ENCODE measurements at places on chromosomes 4 and X. TPM values are rescaled to one million over a fixed set of nuclear protein-coding genes. Genes with fewer than 3 reads are reported as not detected.

- DNase-seq = no peak
Measured at GRCh38 chr4:8860096-8860891, 11.3 kb downstream of the HMX1 start.

Gene FATE1
- not detected for total RNA-seq

DNA sequence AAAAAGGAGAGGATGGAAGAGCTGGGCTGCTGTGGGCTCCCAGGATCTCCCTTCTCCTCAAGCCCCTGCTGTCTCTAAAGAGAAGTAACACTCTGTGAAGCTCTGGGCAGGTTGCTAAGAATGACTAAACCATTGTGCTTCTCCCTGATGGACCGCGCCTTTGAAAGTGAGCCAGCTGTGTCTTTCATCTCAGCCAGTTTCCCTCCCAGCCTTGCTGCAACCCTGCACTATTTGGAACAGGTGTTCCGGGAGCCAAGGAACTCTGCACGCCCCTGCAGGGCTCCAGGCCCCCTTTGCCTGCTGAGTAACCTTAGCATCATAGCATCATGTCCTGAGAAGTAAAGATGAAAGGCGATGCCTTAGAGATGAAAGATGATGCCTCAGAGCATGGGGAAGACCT, 39.7 kb downstream of the SMIM20 start:
- peak; percentile 76 for DNase-seq

- DNase-seq = no peak
Measured at GRCh38 chr4:177376024-177376423, 66.2 kb downstream of the AGA start.

DNA sequence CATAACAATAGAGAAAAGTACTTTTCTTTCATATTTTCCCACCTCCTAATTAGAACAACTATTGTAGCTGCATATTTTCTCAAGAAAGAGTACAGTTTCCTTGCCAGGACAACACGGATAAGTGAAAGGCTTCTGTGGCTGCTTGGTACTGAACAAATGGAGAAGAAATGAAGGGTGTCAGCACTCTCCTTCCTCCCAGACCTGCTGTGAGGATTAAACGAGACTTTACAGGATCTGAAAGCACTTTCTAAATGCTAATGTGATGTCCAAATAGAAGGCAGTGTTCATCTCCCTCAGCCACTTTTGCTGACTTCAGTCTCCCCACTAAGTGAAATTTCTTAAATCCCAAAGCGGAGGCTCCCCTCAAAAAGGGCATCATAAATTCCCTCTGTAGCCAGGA, 13.9 kb downstream of the NIPAL1 start:
- no peak for DNase-seq

GRCh38 chrX:4382273-4382672, 668.8 kb upstream of the PRKX start:
- no peak for DNase-seq

Gene RPS6KA6
- 0.29 TPM for total RNA-seq

- no peak for DNase-seq
Measured at GRCh38 chrX:119647552-119648420, 41.6 kb upstream of the NKRF start.

DNA sequence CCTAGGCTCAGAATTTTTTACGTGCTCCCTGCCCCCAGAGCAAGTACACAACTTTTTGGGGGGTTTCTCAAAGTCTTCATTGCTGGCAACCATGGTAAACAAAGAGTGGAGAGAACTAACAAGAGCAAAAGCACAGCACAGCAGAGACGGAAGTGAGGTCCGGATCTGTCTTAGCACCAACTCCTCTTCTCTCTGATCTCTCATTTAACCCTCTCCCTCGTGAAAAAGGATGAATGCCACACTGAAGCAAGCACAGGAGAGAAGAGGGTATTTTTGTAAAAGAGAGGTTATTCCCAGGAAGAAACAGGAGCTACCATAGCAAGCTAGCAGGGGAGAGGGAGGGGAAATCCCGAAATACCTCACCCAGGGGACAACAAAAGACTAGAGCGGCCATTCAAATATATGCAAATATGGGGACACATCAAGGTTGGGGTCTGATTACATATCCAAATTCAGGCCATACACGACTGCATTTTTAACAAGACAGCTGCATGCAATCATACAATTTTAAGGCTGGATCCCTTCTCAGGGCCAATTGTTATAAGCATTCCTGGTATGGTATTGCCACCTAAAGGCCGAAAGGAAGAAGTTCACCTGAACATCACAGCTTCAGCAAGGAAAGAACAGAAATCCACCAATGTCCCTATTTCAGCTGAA, 46.6 kb downstream of the CD40LG start:
- no peak for DNase-seq

Gene CT45A3
- total RNA-seq = not detected

GRCh38 chrX:40012868-40013265, 84.9 kb downstream of the BCOR start:
- DNase-seq = peak; percentile 34

DNA sequence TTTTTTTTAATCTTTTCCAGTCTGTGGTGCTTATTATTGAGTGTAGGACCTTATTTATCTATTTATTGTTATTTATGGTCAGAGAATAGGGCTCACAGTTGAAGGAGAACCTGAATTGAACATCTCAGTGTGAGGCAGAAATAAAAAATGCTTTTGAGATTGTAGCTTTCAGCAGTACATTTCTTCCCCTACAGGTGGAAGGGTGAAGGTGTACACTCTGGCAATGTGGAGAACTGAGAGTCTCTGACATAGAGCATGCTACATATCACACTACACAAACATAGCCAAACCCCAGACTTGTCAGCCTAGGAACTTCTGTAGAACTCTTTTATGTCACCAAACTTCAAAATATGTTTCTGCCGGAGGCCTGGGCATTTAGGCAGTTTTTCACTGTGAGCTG, 140.2 kb downstream of the STIM2 start:
- peak; percentile 47 for DNase-seq

Gene ITIH6
- total RNA-seq = not detected

DNA sequence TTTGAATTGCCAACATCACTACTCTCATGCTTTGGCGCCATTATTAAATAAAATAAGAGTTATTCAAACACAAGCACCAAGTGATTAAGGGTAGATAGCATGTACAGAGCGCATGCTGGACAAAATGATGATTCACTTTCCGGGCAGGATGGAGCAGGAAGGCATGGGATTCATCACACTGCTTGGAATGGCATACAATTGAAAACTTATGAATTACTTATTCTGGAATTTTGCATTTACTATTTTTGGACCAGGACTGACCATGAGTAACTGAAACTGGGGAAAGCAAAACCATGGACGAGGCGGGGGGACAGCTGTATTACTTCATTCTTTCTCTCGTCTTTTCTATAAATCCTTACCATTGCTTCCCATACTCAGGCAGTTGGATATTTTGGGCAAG, 28.5 kb upstream of the FGF5 start:
- no peak for DNase-seq

- no peak for DNase-seq
Measured at GRCh38 chr4:53928825-53929224, 135.6 kb downstream of the CHIC2 start.

Gene CTSO
- 41.7 TPM for total RNA-seq

DNA sequence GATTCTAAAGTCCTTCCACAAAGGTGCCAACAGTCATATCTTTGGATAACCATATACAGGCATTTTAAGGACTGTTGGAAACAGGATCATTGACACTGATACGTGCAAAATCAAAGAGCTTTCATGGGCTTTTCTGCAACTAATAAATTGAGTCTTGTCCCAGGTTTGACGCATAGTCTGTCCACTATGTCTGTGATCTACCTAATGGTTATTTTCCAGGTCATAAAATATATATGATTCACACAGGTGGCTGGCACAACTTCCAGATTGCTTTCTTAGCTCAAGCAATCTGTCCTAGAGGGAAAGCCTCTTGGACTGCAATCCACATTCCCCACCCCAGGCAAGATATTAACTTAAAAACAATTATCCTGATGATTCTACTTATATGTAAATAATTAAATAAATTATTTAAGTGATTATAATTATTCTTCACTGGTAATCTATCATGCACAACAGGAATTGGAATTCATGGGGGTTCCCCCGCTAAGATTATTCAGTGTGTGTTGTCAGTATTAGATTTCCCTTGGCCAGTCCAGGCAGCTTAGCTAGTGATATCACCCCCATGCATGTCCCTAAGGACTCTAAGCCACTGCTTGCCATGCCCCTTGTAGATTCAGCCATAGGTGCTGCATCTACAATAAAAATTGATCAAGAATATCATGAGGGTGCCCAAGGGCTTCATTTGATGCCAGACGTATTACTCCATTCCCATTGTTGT, 97.8 kb downstream of the TLL1 start:
- no peak for DNase-seq

DNA sequence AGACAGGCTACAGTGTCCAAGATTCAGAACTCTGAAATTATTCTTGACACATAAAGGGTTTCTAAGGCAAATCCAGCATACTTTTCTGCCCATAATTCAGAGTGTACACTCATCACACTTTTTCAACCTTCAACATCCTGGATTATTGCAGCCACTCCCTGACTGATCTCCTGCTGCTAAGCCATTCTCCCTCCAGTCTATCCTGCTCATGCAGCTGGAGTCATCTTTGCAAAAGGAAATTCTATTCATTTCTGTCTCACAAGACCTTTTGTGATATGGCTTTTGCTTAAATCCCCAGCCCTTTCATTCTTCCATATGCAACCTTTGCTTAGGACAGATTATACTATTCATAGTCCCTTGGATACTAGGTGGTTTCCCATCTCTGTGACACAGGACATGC, 236.1 kb upstream of the LDB2 start:
- no peak for DNase-seq

Gene NDUFB11
- 408 TPM for total RNA-seq

DNA sequence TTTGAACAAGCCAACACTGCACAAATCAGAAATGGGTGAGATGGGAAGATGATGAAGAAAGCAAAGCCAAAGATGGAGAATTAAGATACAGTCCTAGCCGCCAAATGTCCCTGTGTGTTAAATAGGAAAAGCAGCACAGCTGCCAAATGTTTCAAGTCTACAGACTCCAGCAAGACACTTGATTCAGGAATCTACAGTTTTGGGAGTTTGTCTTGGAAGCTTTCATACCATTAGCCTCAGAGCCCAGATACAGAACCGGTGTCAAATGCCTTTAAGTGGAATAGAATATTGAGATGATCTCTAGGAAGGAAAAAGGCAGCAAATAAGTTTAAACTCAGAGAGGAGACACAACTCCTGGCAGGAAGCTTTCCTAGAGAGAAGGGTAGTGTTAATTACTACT, 30.3 kb downstream of the OPHN1 start:
- no peak for DNase-seq

GRCh38 chr4:6502147-6502546, 29.7 kb upstream of the PPP2R2C start:
- DNase-seq = no peak

GRCh38 chr4:168868044-168868781, 141.8 kb downstream of the CBR4 start:
- DNase-seq = no peak

DNA sequence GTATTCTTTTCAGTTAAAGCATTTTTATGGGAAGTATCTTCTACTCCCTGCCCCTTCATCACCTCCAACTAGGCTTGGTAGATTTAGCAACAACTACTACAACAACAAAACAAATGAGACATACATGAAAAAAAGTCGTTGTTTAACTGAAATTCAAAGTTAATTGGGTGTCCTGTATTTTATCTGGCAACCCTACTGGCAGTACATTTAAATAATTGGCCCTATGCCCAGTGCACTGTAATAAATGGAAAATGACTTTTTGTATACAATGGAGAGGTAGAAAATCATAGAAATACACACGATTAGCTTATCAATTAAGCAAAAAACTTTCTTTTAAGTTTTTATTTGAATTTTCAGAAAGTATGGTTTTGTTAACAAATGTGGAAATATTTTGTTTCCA, 21.4 kb upstream of the CLGN start:
- peak; percentile 28 for DNase-seq

DNA sequence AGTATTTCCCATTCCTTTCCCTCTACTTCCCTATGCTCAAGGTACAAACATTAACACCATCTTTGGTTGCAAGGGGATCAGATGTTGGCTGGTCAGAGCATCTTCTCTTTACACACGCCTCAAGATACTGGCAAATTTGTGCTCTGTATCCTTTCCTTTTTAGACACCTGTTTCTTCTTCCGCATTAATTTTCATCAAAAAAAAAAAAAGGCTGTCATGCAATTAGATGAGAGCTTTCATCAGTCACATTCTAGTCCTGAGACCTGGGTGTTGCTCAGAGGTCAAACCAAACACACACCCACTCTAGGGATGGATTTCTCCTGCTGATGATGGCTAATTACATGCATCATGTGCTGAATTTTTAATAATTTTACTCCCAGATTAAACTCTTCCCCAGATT, 2.0 kb downstream of the RELL1 start:
- no peak for DNase-seq

DNA sequence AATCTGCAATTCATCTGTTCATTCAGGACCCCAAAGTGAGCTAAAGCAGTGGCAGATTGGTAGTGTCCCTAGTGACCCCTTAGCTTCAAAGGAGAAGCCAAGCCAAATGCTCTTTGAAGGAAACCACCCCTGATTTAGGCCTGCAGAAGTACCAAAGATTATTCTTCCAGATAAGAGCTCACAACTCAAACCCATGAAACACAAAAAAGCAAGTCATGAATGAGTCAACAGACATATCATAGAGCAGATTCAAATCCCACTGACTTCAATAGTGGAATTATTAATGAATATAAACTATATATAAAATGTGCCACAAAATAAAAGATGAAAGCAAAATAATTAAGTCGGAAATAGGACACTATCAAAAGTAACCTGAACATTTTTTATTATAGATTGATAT, 197.6 kb downstream of the SCFD2 start:
- no peak for DNase-seq

DNA sequence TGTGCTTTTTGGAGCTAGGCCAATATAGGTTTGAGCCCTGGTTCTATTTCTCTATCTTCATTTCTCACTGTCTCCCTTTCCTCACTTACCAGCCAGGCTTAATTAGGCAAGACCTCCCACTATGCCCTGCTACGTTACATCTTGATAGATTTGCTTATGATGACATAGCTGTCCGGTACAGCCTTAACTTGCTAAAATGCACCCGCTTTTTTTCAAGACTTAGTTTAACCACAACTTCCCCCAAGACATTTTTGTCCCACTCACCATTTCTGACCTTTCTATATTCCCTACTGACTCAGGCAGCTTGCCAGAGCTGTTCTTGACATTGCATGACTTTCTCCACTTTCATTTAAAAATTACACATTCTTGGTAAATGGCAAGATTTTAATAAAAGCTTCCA, 152.6 kb downstream of the MID1 start:
- DNase-seq = no peak

DNA sequence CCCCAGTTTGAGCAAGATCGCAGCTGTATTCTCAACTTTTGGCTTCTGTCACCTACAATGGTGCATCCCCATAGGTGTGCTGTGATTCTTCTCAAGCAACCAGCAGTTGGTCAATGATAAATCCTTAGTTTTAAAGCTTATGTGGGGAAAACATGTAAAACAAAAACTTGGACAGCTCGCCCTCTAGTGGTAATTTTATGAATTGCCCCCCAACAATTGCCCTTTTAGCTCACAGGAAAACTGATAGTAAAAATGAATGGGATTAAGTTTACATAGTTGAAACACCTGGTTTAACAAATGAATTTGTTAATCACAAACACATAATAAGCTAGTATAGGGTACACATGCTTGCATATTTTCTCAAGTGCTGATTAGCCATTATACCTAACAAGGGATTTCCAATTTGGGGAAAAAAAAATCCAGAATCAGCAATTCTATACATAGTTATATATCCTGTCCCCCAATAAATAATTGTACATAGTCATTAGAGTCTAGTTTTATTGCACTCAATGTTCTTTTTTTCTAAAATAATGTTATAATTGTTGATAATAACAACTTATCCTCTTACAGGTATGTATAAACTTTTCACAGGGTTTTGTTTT, 30.1 kb downstream of the TEX13A start:
- DNase-seq = no peak
